ENCODE measurements at places on chromosomes 6 and 20.

DNA sequence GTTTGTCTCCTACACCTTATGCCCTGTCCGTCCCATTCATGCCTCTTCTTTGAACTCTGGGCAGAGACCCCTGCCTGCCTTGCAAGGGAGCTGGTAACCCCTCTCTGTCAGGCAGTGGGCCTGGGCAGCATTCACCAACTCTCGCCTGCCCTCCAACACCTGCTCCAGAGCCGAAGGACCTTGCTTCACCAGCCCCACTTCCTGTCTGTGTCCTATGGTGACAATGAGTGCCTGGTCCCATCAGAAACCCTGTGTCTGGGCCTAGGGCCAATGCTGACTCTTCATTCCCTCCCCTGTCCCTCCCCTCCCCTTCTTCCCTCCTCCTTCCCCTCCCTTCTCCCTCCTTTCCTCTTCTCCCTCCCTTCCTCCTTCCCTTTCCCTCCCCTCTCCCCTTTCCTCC lies 22.8 kb upstream of the PCMTD2 start:
- DNase-seq: peak; percentile 5

GRCh38 chr6:3343089-3343883 lies 84.5 kb downstream of the PSMG4 start:
- no peak for DNase-seq

- DNase-seq: no peak
These were observed 175.5 kb downstream of the EYA2 start for GRCh38 chr20:47070176-47070575.

GRCh38 chr20:60258255-60258863 lies 300.1 kb downstream of the CDH26 start:
- no peak for DNase-seq

DNA sequence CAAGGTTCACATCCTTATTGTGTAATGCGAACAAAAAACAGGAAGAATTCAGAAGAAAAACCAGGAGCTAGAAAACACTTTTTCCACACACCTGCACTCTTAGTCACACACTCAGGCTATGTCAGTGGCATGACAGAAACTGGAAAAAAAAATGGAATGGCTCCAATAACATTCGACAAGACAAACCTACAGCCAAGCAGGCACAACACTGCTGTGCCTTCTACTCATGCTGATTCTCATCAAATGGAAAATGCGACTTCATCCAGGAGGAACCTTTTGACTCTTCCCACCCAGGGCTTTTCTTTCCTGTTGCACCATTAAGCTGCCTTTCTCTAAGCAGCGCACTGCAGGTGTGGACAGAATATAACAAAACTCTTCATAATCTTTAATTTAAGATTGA lies 163.2 kb upstream of the BTBD3 start:
- no peak for DNase-seq

DNA sequence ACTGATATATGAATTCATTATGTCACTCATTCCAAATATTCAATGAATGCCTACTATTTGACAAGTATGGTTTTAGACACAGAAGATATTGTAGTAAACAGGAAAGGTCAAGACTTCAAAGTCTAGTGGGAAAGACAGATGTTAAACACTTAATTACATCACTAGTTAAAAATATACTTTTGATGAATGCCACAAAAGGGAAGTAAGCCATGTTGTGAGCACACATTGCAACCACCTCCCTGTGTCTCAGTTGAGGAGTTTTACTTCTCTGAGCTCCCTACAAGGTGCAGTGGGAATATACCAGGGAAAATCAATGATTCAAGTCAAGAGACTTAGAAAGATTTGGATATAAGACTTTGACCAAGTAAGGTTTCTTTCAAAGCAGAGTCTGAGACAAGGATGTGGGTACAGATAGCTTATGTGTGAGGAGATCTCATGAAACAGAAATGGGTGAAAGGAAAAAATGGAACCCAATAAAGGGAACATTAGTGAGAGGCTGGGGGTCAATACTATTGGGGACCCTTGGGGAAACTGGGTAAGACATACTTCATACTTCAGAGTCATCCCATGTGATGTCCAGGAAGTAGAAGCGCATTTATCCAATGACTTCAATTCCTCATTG lies 503.7 kb downstream of the KIF16B start:
- DNase-seq: no peak

DNA sequence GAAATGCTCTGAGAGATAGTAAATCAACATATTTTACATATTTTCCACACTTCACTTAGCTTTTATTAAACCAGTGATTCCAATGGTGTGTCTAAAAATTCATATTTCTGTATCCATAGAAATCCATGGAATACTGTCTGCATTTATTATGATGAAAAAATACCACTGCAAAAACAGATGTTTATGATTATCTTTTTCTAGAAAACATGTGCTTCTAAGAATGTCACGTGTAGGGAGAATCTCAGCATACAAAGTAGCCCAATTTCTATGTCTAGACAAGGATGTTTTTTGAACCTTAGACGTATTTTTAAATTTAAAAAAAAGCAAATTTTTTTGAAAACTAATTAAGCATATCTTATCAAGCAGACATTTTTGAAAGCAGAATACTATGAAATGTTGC lies 622.4 kb downstream of the TENT5A start:
- no peak for DNase-seq

DNA sequence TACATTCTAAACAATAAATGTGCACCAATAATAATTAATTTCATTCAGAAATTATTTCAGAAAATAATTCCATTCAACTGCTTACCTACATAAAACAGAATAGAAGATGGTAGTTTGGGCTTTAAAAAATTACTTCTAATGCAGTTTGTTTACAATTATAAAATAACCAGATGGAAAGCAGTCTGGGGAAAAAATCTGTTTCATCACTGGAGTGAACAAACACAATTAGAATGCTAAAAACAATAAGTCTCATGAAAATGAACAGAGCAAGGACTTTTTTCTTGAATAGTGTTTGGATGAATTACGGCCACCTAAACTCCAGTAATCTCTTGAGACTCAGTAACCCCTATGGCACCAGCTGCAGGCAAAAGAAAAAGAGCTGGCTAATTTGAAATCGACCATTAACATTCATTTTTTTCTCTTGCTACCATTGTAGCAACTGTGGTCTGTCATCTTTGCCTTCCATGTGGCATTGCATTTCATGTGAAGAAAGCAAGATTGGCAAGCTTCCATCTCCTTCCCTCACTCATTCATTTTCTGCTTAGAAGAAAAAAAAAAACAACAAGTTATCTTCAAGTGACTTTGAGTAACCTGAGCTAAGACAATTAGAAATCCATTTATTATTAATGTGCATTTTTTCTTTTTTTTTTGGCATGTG lies 88.4 kb upstream of the CEP85L start:
- no peak for DNase-seq

GRCh38 chr6:154520280-154520679 lies 9.8 kb upstream of the CNKSR3 start:
- no peak for DNase-seq

DNA sequence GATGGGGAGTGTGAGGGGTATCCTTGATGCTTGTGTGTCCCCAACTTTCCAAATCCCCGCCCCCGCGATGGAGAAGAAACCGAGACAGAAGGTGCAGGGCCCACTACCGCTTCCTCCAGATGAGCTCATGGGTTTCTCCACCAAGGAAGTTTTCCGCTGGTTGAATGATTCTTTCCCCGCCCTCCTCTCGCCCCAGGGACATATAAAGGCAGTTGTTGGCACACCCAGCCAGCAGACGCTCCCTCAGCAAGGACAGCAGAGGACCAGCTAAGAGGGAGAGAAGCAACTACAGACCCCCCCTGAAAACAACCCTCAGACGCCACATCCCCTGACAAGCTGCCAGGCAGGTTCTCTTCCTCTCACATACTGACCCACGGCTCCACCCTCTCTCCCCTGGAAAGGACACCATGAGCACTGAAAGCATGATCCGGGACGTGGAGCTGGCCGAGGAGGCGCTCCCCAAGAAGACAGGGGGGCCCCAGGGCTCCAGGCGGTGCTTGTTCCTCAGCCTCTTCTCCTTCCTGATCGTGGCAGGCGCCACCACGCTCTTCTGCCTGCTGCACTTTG lies at the start of gene TNF:
TNF (plus strand) TSS at position 231 of the 567 bp plus-strand sequence; CDS start at position 408, 177 bp downstream.
- DNase-seq: no peak

DNA sequence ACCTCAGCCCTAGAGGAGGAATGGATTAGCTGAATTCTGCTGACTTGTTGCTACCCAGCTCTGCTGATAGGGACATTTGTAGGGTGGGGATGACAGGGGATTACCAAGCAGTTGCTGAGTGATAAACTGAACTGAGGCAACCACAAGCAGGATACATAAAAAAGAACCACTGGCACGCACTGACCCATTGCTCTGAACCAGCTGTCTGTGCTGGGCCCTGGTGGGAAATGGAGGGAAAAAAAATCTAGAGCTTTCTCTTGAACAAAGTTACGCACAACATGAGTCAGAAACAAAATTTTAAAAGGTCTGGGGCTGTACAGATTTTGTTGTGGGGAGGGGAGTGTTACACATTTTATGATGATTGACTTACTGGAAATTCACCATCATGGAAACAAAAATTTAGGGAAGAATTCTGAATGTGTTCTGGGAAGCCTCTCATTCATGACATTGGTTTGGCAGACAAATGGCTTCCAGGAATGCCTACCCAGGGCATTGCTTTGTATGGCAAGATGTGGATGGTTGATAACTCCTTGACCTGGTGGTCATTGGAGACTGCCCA lies 37.7 kb downstream of the FOXO3 start:
- no peak for DNase-seq

DNA sequence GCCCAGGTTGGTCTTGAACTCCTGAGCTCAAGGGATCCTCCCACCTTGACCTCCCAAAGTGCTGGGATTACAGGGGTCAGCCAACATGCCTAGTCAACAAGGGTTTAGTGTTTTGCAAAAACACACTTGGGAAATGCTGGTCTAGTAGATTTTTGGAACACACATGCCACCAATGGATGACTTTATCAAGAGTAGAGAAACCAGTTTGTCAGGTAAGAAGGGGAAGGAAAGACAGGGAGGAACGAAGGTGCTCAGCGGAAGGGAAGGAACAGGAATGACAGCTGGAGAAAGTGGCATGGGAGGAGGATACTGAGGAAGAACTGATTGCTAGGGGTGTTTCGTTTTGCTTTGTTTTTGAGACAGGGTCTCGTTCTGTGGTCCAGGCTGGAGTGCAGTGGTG lies 15.6 kb upstream of the SEC63 start:
- no peak for DNase-seq

GRCh38 chr20:16485401-16485800 lies 87.8 kb downstream of the KIF16B start:
- no peak for DNase-seq

GRCh38 chr20:24340933-24341332 lies 128.5 kb upstream of the SYNDIG1 start:
- no peak for DNase-seq

DNA sequence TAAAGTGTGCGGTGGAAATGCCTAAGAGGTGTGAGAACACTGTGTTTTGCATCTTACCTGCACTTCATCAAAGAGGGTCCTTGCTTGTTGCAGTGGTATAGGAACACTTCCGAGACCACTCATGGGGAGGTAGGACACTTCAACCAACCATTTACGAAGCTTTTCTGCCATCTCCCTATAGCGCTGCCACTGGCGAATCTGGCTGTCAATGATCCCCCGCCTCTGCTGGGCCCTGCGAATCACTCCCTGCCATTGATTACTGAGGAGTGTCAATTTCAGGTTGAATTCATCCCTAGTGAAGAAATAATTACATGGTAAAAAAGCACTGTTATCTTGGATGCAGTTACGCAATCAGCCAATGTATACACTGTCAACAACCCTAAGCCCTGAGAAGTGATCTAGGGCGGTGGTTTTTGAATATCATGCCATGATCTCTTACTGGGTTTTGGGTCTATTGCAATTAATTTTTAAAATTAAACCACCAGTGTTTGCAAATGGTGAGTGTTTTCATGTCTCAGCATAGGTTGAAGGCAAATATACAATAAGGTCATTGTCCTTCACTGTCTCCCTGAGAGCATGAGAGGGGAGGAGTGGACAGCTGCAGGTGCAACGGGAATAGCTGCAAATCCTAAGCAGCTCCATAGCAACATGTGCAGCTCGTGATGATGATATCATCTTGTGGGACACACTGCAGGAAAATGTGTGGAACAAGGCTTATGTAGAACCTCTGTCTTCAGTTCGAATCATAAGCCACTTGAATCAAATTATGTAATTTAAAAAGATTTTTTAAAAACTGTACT lies 400.6 kb downstream of the ESR1 start:
- no peak for DNase-seq

GRCh38 chr6:122766256-122766655 lies 13.3 kb upstream of the FABP7 start:
- no peak for DNase-seq

DNA sequence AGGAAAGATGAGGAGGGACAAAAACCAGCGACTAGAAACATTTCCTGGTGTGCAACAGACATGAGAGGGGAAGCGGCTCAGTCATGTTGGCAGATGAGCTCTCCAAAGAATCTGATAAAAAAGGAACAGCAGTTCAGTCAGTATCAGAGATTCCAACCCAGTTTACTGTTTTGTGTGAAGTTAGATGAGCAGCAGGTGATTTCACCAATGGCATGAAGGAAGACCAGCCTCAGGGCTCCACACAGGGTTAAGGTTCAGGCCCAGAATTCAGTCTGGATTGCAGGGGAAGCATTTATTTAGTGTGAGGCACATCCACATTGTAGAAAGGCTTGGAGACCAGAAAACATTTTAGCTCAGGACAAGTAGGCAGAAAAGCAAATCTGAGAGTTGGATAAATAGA lies 317.8 kb downstream of the C6orf118 start:
- DNase-seq: no peak

DNA sequence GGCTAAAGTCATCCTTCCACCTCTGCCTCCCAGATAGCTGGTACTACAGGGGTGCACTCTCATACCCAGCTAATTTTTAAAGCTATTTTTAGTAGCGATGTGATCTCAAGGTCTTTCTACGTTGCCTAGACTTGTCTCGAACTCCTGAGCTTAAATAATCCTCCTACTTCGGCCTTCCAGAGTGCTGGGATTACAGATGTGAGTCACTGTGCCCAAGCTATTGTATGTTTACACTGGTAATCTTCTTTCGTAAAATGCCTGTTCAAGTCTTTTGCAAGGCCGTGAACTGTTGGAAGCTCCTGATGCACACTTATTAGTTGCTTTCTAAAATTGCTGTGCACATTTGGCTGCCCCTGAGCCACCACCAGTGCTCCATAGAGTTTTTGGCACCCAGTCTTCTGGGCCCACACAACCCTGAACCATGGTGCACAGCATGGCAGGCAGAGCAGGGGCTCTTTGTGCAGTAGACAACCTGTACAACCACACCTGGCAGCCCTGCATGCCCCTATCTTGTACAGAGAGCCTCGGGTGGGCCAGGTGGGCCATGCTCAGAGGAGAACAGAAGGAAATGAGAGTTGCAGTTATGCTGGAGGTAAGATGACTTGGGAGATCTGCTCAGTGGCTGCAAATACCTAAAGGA lies 33.3 kb downstream of the PDRG1 start:
- no peak for DNase-seq
